ENCODE measurements at places on chromosomes 7 and 10.

DNA sequence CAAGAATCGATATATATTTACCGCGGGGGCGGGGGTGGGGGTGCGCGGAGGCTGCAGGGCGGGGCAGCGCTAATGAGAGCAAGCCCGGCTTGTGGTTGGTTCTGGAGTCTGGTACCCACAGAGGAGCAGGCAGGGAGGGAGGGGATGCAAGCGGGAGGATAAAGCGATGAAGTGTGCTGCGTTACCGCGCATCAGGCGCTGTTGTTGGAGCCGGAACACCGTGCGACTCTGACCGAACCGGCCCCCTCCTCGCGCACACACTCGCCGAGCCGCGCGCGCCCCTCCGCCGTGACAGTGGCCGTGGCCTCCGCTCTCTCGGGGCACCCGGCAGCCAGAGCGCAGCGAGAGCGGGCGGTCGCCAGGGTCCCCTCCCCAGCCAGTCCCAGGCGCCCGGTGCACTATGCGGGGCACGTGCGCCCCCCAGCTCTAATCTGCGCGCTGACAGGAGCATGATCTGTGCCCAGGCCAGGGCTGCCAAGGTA lies at the start of gene HECW1:
Gene HECW1 (plus strand): TSS at position 189 of the 482 bp plus-strand sequence. CDS start 131,259 bp downstream, outside the sequence.
- no peak for DNase-seq

- DNase-seq, result no peak
These were observed 126.7 kb downstream of the CPEB3 start for GRCh38 chr10:92164036-92164696.

- no peak for DNase-seq
These were observed 35.9 kb upstream of the GJD4 start for GRCh38 chr10:35569111-35569707.

- DNase-seq, result no peak
These were observed 232.7 kb downstream of the FGFR2 start for GRCh38 chr10:121365566-121365965.
